Hematopoietic multipotent progenitor cell (in vitro differentiated cells): ENCODE measurements at places on chromosomes 2 and 18.

GRCh38 chr2:112481050-112481527, 867 bp upstream of the TTL start:
- DNase-seq, result peak; percentile 63

DNA sequence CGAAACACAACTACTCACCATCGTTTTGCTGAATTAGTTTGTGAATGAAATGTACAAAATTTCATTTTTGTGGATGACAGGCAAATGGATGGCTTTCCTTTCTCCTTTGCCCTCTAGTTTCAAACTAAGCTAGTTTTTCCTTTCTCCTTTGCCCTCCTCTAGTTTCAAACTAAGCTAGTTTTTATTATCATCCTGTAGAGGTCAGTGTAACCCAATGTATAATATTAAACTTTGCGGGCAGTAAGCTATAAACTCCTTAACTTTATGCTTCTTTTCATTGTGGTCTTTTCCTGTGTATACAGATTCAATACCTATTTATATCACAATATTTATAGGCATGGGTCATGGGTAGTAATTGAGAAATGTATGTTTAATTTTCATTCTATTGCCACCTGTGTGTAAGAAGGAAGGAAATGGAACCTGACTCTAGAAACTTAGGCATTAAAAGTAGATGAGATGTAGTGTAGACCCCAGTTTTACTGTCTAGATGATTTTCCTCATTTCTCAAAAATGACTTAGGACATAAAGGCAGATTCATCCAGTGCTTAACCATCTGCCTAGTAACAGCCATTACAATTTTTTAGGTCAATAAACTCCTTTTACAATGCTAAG, 58.1 kb downstream of the MAP3K19 start:
- DNase-seq, result peak; percentile 33

DNA sequence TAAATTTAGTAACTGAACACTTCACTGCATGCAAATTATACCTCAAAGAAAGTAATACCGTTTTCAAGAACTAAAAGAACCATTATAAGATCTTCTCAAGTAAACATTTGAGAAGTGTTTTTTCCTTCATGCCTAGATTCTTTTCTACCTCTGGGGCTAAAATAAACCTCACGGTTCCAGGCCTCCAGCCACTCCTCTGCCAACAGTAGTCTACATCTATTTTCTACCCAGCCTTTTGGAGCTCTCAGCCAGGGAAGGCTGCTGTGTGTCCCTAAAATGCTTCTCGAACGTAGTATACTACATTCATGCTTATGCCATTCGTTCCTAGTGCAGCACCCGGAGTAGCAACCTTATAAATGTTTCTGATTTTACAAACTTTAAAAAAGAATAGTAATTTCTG, 219.7 kb downstream of the AFF3 start:
- DNase-seq, result no peak

DNA sequence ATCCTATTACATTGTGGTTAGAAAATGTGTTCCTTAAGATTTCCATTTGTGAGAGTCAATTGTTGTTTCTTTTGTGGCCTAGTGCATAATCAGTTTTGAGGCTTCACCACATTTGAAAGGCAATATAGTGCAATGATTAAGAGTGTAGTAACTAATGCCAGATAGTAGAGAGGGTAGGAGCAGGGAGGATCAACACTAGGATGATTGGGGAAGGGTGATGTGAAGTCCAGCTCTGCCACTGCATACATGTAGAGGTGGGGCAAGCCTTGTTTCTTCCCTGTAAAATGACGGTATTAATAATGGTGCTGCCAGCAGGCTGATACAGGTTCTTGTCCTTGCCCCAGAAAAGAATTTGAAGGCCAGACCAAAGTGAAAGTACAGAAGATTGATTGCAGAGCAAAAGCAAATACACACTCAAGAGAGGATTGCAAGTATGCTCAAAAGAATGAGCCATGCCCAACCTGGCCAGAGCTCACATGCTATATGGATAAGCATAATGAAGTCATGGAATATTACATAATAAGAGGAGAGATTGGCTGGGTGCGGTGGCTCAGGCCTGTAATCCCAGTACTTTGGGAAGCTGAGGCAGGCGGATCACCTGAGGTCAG, 8.0 kb downstream of the SP100 start:
- no peak for DNase-seq

GRCh38 chr2:202102425-202103000, 29.5 kb downstream of the KIAA2012 start:
- no peak for DNase-seq

DNA sequence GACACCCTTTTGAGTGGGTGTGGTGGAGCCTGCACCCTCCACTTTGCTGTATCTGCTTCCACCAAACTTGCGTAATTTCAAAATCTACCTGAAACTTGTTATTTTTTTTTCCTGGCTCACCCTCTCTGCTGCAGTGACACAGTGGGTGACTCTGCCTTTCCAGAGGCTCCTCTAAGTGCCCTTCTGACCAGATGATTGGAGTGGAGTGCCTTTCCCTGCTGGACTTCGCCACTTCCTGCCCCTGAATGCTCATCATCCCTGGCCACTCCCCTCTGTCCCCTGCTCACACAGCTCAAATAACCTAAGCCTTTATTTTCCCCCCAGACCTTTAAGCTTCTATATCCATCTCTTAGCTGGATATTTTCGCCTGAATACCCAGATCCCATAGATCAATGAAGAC, 777.5 kb upstream of the ID2 start:
- no peak for DNase-seq

DNA sequence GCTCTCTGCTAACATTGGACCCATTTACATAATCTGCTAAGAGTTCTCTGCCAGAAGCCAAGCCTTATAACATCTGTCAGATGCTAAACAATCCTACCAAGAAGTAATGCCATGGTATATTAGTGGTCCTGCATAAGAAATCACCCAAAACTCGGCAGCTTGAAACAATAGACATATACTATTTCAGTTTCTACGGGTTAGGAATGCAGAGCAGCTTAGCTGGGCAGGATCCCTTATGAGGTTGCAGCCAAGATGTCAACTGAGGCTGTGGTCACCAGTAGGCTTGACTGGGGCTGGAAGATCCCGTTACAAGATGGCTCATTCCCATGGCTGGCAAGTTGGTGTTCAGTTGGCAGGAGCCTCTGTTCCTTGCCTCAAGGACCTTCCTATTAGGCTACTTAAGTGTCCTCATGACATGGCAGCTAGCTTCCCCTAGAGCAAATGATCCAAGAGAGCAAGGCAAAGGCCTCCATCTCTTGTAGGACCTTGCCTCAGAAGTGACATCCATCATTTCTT, 25.1 kb upstream of the SOS1 start:
- no peak for DNase-seq

DNA sequence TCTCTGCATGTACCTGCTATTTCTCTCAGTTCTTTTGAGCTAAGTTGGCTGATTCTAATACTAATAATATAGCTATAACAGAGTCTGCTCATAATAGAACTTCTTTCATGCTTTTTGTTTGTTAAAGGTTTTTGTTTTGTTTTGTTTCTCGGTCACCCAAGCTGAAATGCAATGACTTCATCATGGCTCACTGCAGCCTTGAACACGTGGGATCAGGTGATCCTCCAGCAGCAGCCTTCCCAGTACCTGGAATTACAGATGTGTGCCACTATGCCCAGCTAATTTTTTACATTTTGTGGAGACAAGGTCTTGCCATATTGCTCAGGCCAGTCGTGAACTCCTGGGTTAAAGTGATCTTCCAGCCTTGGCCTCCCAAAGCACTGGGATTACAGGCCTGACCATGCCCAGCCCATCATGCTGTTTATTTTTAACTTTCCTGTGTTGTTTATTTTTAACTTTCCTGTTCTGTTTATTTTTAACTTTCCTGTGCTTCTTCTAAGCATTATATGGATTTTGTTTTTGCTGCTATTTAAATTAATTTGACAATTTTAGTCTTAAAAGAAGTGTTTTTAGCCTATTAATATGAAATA, 763.8 kb upstream of the CDH7 start:
- DNase-seq, result no peak

- no peak for DNase-seq
These were observed 185.1 kb upstream of the SMAD7 start for GRCh38 chr18:49135877-49136276.

DNA sequence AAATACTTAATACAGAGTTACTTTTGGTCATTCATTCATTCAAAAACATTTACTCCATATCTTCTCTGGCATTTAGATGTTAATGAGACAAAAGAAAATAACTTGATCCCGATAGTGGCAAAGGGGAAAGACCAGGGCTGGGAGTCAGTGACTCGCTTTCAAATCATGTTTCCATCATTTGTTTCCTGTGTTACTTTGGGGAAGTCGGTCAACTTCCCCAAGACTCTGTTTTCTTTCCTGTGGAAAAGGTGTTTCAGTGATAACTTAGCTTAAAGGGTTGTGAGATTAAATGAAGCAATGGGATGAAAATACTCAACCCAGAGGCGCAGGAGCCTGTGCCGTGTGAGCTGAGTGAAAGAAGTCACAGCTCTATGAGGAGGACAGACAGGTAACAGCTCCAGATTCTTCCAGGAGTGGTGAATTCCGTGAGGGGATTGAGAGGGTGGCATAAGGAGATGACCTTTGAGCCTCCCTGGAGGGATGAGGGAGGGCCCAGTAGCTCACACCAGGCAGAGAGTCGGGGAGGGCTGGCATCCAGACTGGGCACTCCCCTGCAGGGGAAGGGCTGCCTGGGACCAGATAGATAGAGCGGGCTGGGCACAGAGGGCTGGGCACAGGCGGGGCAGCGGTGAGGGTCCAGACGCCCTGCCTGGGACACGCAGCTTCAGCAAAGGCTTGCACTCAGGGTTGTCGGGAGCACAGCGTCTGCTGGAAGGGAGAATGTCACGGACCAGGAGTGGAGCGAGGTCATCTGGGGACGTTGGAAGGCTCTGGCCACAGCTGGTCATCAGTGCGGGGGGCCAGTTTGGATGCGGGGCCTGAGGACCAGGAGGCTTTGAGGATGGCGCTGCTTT, 70.1 kb downstream of the TSHZ1 start:
- DNase-seq, result no peak

GRCh38 chr18:40984856-40985255, 970.2 kb upstream of the PIK3C3 start:
- no peak for DNase-seq

DNA sequence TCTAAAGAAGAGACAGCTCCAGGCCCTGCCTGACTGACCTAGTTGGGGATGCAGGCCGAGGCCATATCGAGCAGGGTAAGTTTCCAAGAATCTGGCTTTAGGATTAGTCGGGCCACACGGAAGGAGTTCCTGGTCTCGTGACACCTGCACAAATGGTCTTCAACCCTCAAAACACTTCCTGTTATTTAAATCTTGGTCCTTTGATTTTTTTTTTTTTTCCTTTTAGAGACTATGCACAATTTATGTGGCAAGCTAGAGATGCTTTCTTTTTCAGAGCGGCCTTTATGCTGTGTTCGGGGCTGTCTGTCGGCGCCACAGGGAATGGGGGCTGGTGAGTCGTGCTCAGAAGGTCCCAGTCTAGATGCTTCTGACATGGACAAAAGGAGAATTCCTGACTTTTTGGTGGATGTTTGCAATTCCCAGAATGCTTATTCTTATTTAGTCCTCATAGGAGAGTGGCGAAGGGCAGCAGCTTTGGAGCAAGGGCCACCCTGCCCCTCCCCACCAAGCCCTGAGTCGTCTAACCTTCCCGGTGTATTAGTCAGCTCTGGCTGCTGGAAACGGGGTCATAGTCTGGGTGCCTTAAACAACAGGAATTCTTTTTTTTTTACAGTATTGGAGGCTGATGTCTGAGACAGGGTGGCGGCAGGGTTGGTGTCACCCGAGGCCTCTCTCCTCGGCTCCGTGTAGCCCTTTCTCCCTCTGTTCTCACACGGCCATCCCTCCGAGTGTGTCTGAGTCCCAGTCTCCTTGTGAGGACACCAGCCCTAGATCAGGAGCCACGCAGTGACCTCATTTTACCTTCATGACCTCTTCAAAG, 27.4 kb downstream of the HPCAL1 start:
- DNase-seq, result no peak

GRCh38 chr2:100807707-100808106, 12.2 kb upstream of the NPAS2 start:
- DNase-seq, result no peak

- no peak for DNase-seq
These were observed 57.4 kb upstream of the LAPTM4A start for GRCh38 chr2:20108655-20109396.

DNA sequence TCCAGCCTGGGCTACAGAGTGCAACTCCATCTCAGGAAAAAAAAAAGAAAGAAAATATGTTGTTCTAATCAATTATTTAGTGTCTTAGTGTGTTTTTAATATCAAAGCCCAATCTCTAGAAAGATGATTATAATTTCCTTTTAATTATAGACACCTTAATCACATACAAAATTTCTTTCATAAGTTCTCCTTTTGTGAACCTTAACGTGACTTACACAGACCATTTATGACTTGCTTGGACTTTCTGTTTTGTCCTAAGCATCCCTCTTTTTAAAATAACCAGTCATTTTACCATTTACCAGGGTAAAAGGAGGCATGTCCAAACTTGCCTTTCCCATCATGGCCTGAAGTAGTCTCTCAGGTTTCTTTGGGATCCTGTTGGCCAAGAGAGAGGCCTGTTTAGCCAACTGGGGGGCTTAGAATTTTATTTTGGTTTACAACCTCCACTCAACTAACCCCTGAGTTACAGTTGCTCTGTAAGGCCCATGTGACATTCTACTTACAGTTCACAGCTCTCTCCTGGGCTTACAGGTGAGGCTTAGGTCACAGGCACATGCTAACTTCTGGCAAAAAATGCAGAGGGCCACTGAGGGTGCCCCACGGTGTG, 23.9 kb upstream of the GPR155 start:
- DNase-seq, result no peak

DNA sequence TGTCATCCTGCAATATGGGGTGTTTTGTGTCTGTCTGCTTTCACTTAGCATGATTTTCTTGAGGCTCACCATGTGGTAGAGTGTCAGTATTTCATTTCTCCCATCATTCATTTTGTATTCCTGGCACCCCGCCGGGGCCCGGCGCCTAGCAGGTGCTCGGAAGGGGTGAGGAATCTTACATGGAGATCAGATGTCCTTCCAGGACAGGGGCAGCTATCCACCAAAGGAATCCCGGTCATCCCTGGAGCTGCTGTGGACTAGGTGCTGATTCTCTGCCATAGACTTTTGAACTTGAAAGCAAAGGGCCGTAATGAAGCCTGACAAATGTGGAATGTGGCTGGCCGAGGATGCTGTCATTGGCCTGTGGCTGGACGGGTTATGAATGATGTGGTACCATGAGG, 2.4 kb downstream of the PRELID3A start:
- no peak for DNase-seq

DNA sequence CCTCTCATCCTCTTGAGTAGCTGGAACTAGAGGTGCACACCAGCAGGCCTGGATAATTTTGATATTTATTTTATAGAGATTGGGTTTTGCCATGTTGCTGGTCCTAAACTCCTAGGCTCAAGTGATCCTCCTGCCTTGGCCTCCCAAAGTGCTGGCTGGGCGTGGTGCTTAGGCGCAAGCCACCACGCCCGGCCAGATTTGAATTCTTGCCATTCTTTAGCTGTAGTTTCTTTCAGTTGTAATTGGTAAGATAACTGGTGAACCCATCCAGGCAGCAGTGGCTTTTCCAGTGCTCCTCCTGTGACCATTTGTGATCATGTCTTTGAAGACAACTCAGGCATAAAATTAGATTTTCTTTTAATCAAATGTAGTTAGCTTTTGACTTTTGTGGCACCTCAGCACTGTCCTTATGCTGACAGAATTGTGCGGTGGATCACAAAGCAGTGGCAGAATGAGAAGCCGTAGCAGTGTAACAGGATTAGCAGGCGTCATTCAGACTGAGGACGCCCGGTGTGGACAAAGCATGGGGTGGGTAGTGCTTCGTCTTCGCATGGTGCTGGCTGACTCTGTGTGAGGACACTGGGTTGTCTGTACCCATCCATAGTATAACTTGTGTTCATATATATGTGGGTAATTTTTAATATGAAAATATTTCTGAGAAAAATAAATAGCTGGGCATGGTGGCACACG, 30.0 kb upstream of the TOGARAM2 start:
- no peak for DNase-seq
